ENCODE measurements at places on chromosomes 5 and 9.

- peak; percentile 78 for DNase-seq
These were observed 379.8 kb downstream of the TRIM36 start for GRCh38 chr5:114789773-114790402.

GRCh38 chr5:168734620-168735300, 155.6 kb upstream of the PANK3 start:
- no peak for DNase-seq

GRCh38 chr5:150175536-150175935, 9.0 kb downstream of the CDX1 start:
- DNase-seq: peak; percentile 83

GRCh38 chr9:33202552-33203201, 35.5 kb upstream of the B4GALT1 start:
- DNase-seq: peak; percentile 53

DNA sequence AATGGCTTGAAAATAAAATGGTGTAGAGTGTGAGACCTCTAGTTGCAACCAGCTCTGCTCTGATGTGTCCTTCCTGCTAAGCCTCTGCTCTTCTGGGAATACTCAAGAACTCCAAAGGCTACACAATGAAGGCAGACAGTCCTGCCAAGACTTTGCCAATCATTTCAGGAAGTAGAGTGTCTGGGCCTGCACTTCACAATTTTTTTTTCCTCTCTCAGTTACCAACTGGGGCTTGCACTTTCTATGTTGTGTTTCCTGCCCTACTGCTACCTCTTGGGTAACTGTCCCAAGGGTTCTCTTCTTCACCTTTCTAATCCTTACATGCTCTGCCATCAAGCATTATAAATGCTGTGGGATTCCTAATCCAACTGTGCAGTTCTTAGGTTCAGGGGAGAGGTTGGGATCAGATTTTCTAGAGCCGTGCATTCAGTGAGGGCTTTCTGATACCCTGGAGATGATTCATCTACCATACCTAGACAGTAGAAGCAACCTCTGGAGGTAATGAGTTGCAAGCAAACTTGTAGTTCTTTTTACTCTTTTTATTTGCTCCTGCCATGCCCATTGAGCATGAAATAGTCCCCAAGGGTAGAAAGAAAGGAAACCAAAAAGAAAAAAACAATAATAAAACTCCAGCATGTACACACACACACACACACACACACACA, 365.9 kb downstream of the MLLT3 start:
- no peak for DNase-seq

GRCh38 chr5:120567921-120568320, 103.8 kb downstream of the PRR16 start:
- no peak for DNase-seq

DNA sequence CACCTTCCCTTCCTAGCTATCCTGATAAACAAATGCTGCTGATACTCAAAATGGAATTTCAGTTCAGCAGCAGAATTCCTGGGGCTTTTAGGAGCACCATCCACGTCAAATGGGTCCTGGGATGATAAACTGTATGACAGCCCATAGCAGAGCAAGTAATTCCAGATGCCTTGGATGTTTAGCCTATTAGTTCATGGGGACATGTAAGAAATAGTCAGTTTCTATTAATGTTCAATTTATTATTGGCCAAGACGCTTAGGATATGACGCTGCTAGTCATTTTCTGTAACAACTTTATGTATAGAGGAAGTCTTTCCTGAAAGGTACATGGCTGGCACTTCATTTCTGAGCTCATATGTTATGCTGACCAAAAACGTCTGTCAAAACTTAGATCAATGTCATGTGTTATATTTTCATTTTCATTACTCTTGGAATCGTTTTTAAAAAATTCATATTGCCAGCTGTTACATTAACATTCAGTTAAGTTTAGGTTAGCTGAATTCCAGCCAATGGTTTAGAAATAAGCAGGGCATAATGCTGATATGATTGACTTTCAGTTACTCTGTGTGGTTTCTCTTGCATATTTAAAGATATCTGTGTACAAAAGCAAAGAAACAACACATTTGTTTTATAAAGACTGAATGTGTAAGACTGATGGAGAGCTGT, 243.8 kb downstream of the CSNK1G3 start:
- DNase-seq: no peak

- no peak for DNase-seq
These were observed 263.8 kb downstream of the FBXL7 start for GRCh38 chr5:15763754-15764153.

Measured in GM23338 (cell line).